ENCODE measurements at places on chromosomes 3 and 15.

GRCh38 chr3:187979564-187979963 is 174.4 kb upstream of the LPP start:
- no peak for DNase-seq

GRCh38 chr3:169623971-169624370 is 39.5 kb downstream of the MECOM start:
- no peak for DNase-seq

GRCh38 chr3:11929531-11929930 is 74.7 kb upstream of the SYN2 start:
- DNase-seq = peak; percentile 34

DNA sequence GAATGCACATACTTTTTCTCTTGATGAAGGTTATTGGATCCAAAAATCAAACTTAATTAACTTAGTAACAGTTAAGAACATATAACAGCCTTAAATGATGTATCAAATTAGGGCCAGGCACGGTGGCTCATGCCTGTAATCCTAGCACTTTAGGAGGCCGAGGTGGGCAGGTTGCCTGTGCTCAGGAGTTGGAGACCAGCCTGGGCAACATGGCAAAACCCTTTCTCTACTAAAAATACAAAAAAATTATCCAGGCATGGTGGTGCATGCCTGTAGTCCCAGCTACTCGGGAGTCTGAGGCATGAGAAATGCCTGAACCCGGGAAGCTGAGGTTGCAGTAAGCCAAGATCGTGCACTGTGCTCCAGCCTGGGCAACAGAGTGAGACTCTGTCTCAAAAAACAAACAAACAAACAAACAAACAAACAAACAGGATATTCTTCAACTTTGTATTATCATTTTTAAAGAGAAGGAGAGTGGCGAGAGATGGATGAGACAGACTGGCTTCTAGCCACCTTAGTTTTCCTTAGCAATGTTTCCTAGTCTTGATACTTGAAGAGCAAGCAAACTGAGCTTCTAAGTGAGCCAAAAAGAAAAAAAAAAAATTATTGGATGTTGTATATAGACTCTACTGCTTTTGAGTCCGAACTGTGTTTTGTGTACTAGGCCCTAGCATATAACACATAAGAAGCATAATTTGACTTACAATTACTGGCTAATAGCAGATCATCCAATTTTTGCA is 13.8 kb downstream of the SPRED1 start:
- DNase-seq = no peak

DNA sequence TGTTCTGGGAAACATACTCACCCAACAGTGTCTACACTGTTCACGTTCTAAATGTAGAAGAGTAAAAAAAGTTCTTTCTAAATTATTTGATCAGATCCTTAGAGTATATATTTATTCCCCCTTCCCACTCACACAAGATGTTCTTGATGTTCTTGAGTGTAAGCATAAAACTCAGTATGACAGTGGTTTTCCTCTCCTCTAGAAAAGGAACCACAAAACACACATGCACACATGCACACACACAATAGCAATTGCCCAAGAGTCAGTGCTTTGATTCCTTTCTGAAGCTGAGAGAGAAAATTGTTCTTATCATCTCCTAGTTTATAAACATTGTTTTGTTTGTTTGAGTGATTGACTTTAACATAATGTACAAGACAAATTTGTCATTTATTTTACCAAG is 123.2 kb upstream of the PHLDB2 start:
- no peak for DNase-seq

- DNase-seq = no peak
Observed at GRCh38 chr15:100997442-100997841, 78.3 kb downstream of the LRRK1 start.

GRCh38 chr3:50580683-50581458 is 11.5 kb downstream of the HEMK1 start:
- DNase-seq = no peak
